ENCODE measurements at places on chromosomes 1 and 21. TPM values are rescaled to one million over a fixed set of nuclear protein-coding genes. Genes with fewer than 3 reads are reported as not detected.

DVL1 gene
- total RNA-seq, result 58.5 TPM

GSTM2 gene
- total RNA-seq, result 186 TPM

NBPF4 gene
- not detected for total RNA-seq

CDK11B gene
- total RNA-seq, result 27.2 TPM

RGS4 gene
- total RNA-seq, result 39.9 TPM

DNA sequence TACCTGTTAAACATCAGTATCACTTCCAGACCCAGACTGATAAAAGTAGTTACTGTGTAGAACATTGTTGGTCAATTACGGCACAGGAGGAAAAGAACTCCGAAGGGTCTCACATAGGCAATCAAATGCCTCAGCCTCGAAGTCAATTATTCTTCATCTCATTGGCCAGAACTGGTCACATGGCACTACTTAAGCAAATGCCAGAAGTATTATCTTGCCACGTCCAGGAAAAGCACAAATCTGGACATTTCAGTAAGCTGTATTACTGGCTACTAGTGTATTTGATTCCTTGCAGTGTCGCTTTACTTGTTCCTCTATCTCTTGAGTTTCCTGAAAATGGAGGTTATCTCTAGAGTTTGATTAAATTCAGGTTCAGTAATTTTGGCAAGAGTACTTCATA lies 24.4 kb downstream of the DIO1 start:
- DNase-seq, result no peak
- H3K27ac ChIP-seq, result no peak overlapping the region
- H3K4me3 ChIP-seq, result no peak overlapping the region
- H3K4me1 ChIP-seq, result peaks cover 19% of the 10 kb centered on the region
- H3K36me3 ChIP-seq, result peaks cover 34% of the 10 kb centered on the region

DNA sequence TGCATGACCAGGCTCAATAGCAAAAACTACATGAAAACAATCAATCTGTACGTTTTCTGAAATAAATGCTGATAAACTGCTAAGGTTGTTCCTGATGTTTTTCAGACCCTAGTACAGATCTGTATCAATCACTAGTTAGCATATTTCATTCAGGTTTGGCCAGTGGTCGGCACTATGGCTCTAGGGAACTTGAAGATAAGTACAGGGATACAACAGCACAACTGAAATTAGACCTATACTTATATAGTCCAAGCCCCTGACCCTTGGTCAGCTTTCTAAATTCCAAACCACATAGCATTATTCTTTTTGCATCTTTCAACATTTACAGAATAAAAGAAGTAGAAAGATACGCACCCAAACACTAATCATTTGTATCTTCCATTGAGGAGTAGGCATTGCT lies 142.7 kb downstream of the PLPPR4 start:
- no peaks in the 10 kb centered on the region for H3K36me3 ChIP-seq
- no peak overlapping the region for H3K27ac ChIP-seq
- no peak overlapping the region for H3K4me3 ChIP-seq
- H3K27me3 ChIP-seq, result no peaks in the 10 kb centered on the region

- peaks cover 21% of the 10 kb centered on the region for H3K4me1 ChIP-seq
- DNase-seq, result no peak
- no peaks in the 10 kb centered on the region for H3K27me3 ChIP-seq
- peaks cover 59% of the 10 kb centered on the region for H3K36me3 ChIP-seq
- H3K4me3 ChIP-seq, result no peak overlapping the region
Observed at GRCh38 chr1:164801791-164802502, 243.0 kb downstream of the PBX1 start.

DNA sequence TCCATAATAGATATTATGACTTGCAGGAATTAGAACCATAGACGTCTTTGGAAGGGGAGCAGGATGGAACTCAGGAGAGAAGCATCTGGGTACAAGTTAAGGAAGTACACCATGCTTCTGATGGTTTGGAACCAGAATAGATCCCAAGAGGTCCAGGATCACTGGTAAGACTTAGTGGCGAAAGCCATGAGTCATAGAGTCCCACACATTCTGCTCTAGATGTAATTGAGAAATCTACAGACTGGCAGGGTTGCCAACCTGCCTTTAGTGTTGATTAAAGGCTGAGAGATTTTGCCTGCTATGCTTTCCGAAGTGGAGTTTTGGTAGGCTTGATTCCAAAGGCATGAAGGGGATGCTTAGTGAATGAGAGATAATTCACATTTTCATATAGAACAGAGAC lies 57.1 kb upstream of the C1orf87 start:
- no peak for DNase-seq
- peaks cover 7% of the 10 kb centered on the region for H3K4me1 ChIP-seq
- H3K4me3 ChIP-seq, result no peak overlapping the region
- no peaks in the 10 kb centered on the region for H3K36me3 ChIP-seq
- no peak overlapping the region for H3K27ac ChIP-seq

DNA sequence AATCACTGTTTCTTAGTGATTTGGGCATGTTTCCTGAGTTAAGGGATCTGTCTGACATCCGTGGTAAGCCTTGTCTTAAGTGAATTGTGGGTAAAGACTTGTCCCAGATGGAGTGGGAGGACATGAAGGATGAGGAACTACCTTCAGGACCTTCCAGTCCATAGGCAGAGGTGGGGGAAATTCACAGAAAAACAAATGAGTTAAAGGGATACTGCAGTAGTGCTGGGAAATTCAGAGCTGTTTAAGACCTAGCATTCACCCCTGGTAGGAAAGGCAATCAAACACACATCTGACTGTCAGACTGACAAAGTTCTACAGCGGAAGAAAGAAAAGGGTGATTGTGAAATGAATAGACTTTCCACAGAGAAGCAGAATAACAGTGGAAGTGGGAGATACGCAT lies 3.0 kb downstream of the GNAT2 start:
- H3K27me3 ChIP-seq, result no peaks in the 10 kb centered on the region
- H3K4me3 ChIP-seq, result no peak overlapping the region
- DNase-seq, result no peak
- H3K27ac ChIP-seq, result peak overlapping the region; percentile 5
- H3K36me3 ChIP-seq, result no peaks in the 10 kb centered on the region

DNA sequence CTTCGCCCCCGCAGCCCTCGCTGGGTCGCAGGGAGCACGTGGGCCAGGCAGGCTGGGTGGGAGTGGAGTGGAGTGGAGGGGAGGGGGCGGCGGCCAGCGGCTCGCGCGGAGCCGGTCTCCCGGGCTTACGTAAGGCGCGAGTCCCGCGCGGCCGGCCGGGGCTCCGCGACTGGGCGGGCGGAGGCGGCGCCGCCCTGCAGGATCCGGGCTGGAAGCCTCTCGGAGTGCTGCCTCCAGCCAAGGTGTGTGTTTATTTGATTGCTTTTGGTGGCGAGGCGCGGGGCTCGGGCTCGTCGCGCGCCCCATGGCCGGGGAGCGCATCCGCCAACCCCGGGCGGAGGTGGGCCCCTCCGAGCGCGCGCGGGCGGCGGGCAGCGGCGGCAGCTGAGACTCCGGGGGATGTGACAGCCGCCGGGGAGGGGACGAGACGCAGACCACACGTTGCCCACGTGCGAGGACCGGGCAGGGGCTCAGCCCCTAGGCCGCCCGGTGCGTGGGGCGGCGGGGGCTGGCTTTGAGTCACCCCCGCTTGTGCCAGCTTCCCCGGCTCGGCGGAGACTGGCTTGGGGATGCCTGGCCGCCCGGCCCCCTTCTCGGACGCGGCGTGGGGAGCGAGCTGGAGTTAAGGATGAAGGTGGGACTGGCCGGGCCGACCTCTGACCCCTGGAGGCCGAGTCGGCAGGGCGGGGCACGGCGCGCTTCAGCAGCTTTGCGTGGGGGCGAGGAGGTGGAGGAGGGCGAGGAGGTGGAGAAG lies 402 bp upstream of the AK4 start:
- no peaks in the 10 kb centered on the region for H3K36me3 ChIP-seq
- peaks cover 14% of the 10 kb centered on the region for H3K4me1 ChIP-seq
- DNase-seq, result peak; percentile 62
- peak overlapping the region; percentile 74 for H3K4me3 ChIP-seq
- no peak overlapping the region for H3K27ac ChIP-seq

GRCh38 chr1:64663668-64664067 lies 81.2 kb upstream of the RAVER2 start:
- H3K27ac ChIP-seq, result peak overlapping the region; percentile 44
- no peaks in the 10 kb centered on the region for H3K27me3 ChIP-seq
- peaks cover 20% of the 10 kb centered on the region for H3K36me3 ChIP-seq
- peaks cover 26% of the 10 kb centered on the region for H3K4me1 ChIP-seq
- DNase-seq, result no peak

DNA sequence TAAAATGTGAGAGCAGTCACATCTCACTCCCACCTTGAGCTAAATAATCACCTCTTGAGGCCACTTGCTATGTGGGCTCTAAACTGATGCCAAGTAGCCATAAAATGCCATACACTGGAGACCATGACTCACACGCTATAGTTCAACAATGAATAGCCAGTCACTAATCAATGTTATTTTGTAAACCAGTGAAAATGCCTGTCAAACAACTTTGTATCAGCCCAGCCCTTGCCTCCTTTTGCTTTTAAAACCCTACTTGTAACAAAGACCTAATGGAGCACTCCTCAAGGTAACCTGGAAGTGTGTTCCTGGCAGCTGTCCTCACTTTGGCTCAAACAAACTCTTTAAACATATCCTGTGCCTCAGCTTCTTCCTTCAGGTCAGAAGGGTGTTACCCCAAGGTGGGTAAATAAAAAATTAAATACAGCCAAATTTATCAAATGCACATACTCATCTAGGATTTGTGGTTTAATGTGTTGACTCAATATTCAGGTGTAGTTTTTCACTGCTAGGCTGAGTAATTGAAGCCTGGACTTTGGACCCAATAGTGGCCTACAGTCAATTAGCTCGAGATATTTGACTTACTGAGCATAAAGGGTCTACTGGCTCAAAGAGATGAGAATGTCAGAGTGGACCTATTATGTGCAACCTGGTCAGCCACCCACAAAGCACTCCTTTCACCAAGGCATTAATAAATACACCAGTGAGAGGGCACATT lies 154.3 kb downstream of the COQ8A start:
- no peaks in the 10 kb centered on the region for H3K27me3 ChIP-seq
- DNase-seq, result no peak
- no peak overlapping the region for H3K4me3 ChIP-seq
- H3K27ac ChIP-seq, result no peak overlapping the region

DNA sequence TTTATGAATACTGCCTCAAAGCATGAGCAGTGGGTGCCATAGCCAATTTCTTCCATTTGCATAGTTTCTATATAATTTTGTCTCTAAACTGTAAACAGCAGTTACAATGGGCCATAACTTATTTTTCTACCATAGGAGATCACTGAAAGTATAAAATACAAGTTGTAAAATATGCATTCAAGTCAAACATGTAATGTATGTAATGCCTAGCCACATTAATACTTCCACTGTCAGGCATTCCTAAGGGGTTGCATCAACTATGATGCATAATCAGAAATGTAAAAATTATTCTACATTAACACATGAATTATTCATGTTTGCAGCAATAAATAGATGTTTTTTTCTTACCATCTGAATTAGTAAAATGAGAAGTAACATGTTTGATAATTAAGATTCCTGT lies 560.3 kb upstream of the ZP4 start:
- no peaks in the 10 kb centered on the region for H3K36me3 ChIP-seq
- H3K4me3 ChIP-seq, result no peak overlapping the region
- no peaks in the 10 kb centered on the region for H3K4me1 ChIP-seq
- no peaks in the 10 kb centered on the region for H3K27me3 ChIP-seq
- no peak for DNase-seq

- H3K27ac ChIP-seq, result no peak overlapping the region
- peaks cover 12% of the 10 kb centered on the region for H3K4me1 ChIP-seq
- H3K4me3 ChIP-seq, result no peak overlapping the region
- DNase-seq, result no peak
- peaks cover 8% of the 10 kb centered on the region for H3K27me3 ChIP-seq
Observed at GRCh38 chr1:6922096-6922931, 137.1 kb downstream of the CAMTA1 start.

DNA sequence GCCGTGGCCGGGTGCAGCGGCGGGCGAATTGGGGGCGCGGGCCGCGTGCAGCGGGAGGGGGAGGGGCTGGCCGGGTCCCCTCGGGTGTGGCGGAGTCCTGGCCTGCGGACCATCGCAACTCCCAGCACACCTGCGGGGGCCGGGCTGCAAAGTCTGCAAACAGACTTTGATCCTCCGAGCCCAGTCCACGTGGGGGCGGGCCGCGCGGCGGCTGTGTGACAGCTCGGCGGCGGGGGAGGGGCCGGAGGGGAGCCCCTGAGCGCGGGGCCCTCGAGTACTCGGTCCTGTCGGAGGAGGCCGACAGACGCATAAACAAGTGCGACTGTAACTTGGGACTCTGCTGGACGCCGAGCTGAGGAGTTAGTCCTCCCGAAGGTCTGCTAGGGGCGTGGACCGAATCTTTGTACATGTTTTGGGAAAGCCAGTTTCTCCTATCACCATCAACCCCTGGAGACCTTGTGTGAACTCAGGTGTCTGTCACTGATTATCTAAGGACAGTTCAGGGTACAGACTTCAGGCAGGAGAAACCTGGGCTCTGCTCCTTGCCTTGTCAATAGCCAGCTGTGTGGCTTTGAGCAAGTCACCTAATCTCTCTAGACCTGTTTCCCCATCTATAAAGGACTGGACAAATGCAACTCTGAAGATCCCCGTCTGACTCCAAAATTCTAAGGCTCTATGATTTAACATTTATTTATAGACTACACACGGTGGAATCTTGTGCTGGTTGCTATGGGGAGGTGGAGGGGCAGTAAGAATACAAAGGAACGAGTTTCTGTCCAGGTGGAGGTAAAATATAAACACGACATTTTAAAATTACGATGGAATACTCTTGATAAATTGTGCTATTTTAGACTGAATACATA lies 710 bp upstream of the SLC30A1 start:
- peak overlapping the region; percentile 85 for H3K4me3 ChIP-seq
- peaks cover 46% of the 10 kb centered on the region for H3K4me1 ChIP-seq
- peak overlapping the region; percentile 31 for H3K27ac ChIP-seq
- peak; percentile 70 for DNase-seq

GRCh38 chr21:34968414-34969333 lies 80.4 kb downstream of the RUNX1 start:
- no peak for DNase-seq
- no peak overlapping the region for H3K4me3 ChIP-seq
- peak overlapping the region; percentile 64 for H3K27ac ChIP-seq
- no peaks in the 10 kb centered on the region for H3K36me3 ChIP-seq
- H3K27me3 ChIP-seq, result peaks cover 2% of the 10 kb centered on the region
